ENCODE measurements at places on chromosomes 7 and 10.
A peak's percentile ranks its signal among the peaks of the same experiment; 100 is the strongest.

GRCh38 chr10:117757086-117757720, 214.7 kb downstream of the EMX2 start:
- no peak for DNase-seq

- no peak for DNase-seq
These were observed 437.4 kb downstream of the PTPRN2 start for GRCh38 chr7:158150234-158150633.

DNA sequence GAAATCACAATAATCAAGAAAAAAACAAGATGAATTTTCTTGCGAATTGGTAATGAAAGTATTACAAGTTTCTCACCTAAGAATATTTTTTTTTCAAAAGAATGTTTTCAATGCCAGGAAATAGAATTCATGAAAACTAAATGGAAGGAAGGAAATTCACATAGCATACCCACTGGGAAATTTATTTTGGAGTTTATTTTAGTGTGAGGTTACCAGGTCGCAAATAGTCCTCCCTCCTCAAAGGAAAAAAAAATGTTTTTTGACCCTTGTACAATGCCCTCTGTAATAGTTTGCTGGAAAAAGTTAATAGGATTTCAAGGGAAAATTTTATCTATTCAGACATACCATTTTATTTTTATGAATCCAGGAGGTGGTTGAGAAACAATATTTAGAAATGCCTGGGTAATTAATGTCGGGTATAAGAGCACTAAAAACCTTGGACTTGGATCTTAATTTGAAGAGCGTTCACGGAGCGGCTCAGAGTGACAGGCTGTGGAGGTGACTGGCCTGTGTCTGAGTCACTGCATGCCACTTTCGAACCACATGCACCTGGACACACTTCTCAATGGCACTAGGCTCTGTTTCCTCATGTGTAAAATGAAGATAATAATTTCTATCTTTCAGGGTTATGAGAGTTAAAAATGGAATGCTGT, 28.2 kb downstream of the CUBN start:
- no peak for DNase-seq

- no peak for DNase-seq
These were observed 15.3 kb downstream of the KCNH2 start for GRCh38 chr7:150962553-150963399.

DNA sequence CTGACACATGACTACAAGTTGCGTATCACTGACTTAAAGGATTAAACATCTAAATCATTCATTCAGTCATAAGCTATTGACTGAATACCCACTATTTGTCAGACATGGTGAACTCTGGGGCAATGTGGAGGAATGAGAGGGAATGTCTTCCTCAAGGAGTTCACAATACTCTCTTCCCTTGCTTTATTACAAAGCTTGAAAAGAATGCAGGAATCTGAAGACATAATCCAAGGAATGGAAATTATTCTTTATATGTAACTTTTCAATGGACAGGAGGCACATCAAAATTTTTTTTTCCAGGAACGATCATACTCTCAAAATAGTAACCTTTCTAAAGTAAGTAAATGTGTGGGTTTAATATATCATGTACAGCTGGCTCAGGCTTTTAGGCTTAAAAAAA, 111.9 kb downstream of the ATXN7L1 start:
- DNase-seq, result no peak

- DNase-seq, result no peak
These were observed 70.2 kb downstream of the SORCS3 start for GRCh38 chr10:104711302-104711721.

- DNase-seq, result peak; percentile 31
These were observed 9.3 kb upstream of the TET1 start for GRCh38 chr10:68550747-68551411.

GRCh38 chr10:88428442-88428841, 154.7 kb downstream of the RNLS start:
- no peak for DNase-seq

DNA sequence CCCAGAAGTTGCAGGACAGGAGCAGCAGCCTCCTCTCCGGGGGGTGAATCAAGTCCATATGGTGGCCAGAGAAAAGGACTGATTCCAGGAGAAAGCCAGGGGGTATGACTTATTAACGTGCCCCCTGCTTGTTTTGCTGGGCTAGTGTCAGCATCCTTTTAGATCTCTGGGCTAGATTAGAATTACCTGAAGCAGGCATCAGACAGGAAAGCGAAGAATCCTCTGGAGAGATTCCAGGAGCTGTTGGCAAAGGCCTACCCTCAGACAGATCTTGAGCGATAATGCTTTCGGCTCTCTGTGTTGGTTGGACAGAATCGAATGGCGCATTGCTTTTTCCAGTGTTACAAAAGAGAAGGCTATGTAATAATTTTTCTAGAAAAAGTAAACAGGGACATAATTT, 164.0 kb upstream of the GLI3 start:
- no peak for DNase-seq

DNA sequence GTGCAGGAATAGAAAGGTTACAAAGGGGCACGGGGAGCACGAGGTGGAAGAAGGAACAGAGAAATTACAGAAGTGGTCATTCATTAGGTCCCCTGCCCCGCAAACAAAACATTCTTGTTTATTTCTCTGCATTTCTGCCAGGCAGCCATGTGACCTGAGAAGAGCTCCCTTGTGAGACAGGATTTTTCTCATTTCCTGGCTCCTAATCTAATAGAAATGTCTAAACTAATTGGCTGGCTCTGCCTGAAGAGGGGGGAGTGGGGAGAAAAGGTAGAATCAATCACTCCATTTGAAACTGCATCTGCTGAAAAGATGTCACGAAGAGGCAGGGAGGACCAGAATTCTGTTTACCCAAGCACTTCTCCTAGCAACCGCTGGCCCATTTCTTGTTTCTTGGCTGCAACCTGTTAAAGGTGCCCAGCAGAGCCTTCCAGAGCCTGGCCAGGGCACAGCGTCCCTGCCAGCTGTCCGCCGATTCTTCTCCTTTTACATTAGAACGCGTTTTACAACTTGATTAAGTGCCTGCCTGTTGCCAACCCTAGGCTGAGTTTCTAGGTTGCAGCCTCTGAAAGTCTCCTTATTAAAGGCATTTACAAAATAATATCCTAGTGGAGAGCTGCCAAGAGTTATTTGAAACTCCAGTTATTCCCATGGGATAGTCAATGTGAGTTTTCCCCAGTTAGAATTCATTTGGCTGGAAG, 1227.6 kb downstream of the TYW1 start:
- no peak for DNase-seq

DNA sequence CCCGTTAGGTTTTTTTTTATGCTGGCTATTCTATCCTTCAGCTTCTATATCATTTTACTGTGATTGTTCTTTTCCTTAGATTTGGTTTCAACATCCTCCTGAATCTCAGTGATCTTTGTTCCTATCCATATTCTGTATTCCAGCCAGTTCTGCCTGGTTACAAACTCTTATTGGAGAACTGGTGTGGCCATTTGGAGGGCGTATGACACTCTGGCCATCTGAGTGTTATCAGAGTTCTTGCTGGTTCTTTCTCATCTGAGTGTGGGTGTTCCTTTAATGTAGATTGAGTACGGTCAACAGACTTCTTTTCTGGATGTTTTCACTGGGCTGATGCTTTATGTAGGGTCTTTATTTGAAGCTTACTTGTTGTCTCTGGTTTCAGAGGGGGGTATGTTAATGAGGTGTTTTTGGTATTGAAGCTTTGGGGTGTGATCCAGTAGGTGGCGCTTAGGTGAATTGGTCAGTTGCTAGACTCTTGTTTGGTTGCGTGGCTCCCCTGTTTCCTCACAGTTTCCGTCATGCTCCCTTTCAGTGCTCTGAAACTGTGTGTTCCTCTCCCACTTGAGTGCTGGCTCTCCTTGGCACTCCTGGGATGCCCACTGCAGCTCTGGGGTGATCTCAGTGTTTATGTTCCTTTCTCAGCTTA, 80.7 kb downstream of the FANK1 start:
- no peak for DNase-seq

DNA sequence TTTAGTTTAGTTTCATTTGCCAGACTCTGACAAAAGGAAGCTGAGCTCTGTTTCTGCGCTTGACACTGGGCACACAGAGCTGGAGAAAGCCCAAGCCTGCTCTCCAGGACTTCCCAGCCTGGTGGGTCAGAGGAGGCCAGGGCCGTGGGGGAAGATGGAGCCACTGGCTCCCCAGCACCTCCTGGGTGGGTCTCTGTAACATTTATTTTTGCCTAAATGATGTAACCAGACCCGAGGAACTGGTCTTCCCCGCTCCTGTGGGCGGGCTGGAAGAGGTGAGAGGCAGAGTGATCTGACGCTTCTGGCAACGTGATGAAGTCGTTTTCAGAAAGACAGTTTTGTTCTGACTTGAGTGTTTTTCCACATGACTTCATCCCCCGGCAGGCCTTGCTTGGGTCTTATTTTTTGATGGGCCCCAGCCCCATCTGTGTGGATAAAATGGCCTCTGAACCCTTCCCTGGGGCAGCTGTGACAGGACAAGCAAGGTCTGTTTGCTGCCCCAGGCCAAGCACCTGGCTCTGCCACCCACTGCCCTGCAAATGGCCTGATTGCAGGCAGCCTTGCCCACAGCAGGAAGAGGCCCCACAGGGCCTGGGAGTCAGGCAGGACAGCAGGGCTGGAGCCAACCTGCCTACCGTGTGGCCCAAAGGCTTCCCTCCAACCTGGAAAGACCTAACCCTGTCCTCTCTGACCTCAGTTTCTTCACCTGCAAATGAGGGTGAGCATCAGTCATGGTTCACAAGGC, 304.9 kb upstream of the ZMIZ1 start:
- no peak for DNase-seq

GRCh38 chr7:73452999-73453635, 19.5 kb downstream of the FZD9 start:
- DNase-seq, result no peak

DNA sequence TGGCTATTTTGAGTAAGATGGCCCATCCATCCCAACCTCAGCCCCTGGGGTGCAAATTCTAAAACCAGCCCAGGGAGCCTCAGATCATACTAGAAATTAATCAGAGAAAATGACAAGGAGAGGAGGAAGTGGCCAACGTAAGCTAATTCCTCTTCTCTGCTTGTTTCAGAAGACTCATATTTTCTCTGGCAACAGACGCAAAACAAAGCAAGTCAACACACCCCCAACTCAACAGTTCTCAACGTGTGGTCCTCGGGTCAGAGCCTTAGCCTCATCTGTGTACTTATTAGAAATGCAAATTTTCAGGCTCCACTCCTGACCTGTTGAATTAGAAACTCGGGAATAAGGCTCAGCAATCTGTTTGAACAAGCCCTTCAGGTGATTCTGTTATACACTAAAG, 413.9 kb upstream of the AUTS2 start:
- no peak for DNase-seq

- DNase-seq, result no peak
These were observed 8.2 kb upstream of the NDST2 start for GRCh38 chr10:73819513-73820093.

DNA sequence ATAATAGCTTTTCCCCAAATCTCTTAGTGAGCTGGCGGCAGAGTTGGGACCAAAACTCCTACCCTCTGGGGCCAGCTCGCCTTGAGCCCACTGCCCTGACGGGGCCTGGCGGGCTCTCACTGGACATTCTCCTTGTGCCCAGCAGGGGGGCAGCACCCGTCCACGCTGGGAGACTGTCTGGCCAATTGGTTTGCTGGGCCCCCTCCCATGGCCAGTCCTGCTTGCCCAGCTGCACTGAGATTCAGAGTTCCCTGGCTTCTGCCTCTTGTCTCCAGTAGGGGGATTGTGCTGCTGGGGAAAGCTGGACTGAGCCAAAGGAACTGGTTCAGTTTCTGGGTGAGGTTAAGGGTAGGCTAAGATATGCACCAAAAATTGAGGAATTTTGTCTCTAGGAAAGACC, 59.8 kb downstream of the RAMP3 start:
- DNase-seq, result no peak

DNA sequence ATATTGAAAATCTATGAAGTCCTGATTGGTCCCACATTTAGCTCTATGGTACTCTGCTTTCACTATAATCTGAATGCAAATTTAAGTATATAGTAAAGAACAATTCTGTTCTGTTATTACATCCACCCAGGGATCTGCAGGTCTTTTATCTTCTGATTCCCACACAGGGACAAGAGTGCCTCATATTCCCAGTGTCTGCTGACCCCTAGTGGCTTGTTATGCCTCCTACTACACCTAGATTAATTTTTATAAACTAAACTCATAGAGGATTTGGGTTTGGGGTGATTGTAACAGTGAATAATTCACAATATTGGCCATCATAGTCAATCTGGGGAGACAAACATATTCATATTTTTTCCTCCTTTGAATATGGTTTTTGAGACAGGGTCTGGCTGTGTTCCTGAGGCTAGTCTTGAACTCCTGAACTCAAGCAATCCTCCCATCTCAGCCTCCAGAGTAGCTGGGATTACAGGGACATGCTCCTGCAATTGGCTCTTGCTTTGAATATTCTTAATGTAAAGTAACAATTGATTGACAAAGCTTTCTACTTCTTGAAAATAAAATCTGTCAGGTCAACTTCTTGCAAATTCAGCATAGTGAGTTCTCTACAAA, 282.1 kb downstream of the KCND2 start:
- DNase-seq, result peak; percentile 19

DNA sequence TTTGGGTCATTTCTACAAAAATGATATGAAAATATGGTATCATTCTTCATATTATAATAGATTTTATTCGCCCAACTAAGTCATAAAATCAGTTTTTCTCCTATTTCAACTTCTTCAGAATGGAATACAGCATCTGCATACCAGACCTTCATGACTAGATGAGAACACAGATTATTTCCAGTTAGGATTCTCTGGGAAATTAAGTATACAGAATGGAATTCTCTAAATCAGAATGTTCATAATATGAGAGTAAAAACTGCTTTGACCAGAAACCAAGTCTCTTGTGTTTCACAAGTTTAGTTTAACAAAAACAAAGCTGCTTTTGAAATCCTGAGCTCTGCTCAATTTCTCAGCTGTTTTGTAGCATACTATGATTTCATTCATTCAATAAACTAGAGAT, 160.3 kb upstream of the SEMA3A start:
- DNase-seq, result no peak

GRCh38 chr7:3899559-3899991, 598.5 kb downstream of the SDK1 start:
- no peak for DNase-seq

DNA sequence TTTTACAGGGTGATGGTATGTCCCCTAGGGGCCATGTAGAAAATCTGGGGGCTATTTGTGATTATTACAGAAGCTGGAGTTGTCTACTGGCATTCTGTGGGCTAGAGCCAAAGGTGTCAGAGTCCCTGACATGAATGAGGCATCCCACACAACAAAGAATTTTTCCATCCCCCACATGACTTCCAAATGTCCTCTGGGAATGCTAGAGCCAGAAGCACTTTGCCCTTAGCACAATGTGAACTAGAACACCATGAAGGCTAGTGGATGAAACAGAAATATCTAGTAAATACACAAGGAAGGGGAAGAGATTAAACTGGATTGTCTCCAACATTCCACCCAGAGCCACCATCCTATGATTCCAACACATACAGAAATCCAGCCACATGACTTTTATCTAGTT, 46.9 kb downstream of the FAM13C start:
- no peak for DNase-seq

DNA sequence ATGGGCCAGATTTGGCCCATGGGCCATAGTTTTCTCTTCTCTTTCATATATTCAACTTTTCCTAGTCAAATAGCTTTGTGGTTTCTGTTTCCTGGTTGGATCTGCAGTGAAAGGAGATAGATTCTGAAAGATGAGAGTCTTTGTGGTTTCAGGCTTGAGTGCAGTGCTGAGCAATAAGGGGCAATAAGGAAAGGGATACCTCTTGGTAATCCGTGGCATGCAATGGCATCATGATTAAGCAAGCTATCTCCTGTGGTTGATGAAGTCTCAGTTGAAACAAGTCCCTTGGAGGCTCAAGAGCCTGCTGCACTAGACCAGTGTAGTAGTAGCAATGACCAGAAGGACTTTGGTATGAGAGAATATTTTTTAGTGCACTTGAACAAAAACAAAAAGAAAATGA, 187.7 kb upstream of the CNTNAP2 start:
- DNase-seq, result no peak

- no peak for DNase-seq
These were observed 459.1 kb downstream of the PLXNA4 start for GRCh38 chr7:132117181-132117580.
